ENCODE measurements at places on chromosomes 6 and 20. TPM values are rescaled to one million over a fixed set of nuclear protein-coding genes. Genes with fewer than 3 reads are reported as not detected.

SLC25A27 gene
- total RNA-seq: 0.10 TPM

NFYA gene
- 9.8 TPM for total RNA-seq

ABCF1 gene
- 53.4 TPM for total RNA-seq

OR2J3 gene
- total RNA-seq: not detected

GRIK2 gene
- not detected for total RNA-seq

C20orf202 gene
- total RNA-seq: not detected

SFT2D1 gene
- 24.4 TPM for total RNA-seq

IL17F gene
- total RNA-seq: not detected

PNLDC1 gene
- total RNA-seq: 0.27 TPM

TREML4 gene
- not detected for total RNA-seq

FAM210B gene
- total RNA-seq: 40.2 TPM

HDAC2 gene
- 82.7 TPM for total RNA-seq

TEAD3 gene
- total RNA-seq: 0.27 TPM

GINS1 gene
- total RNA-seq: 23.1 TPM

OTOR gene
- not detected for total RNA-seq

PTP4A1 gene
- total RNA-seq: 28.9 TPM

PLTP gene
- 6.3 TPM for total RNA-seq

SLC26A8 gene
- total RNA-seq: not detected

Data from mammary microvascular endothelial cell (primary cell).